ENCODE measurements at places on chromosomes 7 and 10.

DNA sequence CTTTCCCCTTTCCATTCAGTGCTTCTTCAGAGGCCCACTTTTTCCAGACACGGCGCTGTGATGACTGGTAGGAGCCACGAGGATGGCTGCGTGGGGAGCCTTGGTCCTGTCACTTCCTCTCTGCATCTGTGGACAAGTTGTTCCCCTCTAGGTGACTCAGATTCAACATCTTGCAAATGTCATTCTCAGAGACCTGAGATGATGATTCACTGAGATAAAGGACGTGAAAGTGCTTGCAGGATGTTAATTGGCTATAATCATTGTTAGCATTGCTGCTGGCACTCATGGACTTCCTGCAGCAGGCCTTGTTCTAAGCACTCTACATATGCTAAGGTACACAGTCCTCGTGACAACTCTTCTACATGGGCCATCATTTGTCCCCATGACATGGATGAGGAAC lies 489.8 kb upstream of the ZMIZ1 start:
- DNase-seq: no peak

DNA sequence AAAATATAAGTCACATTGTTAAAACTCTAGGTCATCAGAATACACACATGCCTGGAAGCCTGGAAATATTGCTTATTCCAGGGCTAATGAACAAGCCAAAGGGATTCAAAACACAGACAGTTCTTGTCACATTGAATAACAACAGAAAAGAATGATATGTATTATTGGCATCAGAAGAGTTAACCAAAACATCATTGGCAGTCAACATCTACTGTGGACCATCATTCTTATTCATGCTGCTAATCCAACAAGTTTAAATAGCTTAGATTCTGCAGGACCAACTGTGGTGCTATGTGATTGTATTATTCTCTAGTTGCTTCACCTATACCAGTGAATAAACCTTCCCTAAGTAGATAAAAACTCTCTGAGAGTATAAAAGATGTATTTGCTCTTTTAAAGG lies 198.3 kb downstream of the NEBL start:
- no peak for DNase-seq

DNA sequence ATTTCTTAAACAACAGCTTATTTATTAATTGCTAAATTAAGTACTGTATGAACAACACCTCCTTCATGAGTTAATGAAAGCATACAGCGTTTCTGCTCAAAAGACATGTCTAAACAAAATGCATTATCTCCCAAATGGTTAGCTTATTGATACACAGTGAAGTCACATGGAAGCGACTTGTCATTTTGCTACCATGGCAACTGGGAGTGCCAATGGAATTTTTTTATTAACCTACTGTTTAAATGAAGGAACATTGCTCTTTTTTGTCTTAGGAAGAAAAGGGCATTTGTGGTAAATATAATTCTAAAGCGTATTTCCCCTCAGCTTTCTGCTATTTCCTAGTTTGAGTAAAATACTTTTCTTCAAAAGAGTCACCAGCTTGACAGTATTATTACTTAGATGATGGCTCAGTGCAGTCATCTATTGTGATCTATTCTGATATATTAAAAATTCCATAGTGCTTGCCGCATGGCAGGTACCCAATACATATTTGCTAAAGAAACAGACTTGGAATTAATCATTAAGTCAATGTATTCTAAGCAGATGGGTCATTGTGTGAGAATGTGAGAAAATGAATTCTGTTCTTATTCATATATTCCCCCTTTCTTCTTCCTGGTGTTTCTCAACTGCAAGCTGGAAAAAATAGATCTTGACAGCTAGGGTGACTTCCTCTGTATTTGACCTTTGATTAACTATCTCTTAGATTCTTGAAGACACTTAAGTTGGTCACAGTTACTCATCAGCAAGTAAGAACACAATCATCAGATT lies 818.3 kb downstream of the MAGI2 start:
- DNase-seq: no peak

DNA sequence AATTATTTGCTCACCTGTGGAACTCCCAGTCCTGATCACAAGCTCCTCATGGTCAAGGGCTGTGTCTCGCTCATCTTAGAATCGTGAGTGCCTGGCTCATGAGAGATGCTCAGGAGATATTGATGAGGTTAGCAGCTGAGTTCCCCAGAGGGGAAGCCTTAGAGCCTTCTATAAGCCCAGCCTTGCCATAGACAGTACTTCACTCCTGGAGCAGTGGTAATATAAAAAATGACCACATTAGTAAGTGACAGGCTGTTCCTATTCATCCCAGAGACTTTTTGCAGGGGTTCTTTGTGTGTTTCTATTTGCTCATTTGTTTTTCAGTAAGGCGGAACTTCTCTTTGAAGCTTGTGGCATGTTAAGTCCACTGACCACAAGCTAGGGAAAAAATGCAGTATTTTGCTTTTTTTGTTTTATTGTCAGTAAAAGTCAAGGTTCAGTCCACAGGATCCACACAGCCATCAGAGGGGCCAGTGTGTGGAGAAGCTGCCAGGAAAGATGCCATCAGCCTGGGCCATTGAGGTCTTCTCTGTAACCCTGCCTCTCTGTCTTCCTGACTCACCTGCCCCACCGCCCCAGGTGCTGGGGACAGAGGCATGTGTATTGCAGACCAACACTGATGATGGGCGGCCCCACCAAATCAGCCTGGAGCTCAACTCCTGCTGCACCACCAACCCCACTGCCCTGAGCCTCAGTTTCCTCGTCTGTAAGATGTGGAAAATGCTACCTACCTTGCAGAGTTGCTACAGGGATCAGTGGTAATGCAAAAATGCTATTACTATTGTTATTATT lies 36.4 kb upstream of the JCAD start:
- no peak for DNase-seq

- DNase-seq: no peak
These were observed 40.8 kb downstream of the RGS10 start for GRCh38 chr10:119501690-119502089.

DNA sequence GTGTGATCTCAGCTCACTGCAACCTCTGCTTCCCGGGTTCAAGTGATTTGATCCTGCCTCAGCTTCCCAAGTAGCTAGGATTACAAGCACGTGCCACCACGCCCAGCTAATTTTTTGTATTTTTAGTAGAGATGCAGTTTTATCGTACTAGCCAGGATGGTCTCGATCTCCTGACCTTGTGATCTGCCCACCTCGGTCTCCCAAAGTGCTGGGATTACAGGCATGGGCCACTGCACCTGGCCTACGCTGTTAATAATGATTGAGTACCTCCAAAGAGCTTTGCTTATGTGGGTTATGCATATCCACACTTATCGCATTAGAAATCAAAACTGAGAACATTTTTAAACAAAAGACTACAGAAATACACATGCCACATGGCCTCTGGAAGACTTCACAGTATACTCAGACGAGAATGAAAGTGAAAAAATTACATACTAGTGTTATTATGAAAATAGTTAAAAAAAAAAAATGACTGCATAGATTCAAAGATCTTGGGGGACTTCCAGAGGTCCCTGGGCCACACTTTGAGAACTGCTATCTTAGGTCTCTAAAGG lies 25.4 kb downstream of the RPP38 start:
- no peak for DNase-seq

DNA sequence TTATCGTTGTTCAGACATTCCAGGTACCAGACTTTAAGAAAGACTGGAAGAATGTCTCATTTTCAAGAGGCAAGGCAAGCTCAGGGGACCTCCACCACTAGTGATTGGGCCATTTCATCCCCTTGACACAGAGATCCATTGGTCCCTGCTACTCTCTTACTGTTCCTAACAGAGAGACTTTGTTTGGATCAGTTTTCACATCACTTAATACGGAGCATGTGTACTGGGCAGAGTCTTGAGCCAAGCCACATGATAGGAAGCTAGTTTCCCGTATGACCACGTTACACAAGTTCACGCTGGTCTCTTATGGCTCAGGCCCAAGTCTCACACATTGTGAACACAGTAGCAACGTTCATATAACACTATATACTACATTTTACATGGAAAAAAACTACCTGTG lies 269.9 kb downstream of the BAMBI start:
- DNase-seq: no peak

DNA sequence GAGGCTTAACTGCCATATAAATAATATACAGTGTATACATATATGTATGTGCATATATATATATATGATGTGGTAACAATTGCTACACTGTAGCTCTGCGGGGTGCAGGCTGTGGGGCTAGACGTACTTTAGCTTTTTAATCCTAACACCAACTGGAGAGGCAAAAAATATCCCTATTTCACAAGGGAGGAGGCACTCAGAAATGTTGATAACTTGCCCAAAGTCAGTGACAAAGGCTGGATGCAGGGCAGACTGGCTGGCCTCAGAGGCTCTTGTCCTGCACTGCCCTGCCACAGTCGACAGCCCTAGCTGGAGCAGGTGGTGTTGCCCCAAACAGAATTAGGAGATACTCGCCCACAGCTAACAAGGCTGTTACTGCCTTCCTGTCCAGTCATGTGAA lies 1.5 kb upstream of the RELN start:
- no peak for DNase-seq

DNA sequence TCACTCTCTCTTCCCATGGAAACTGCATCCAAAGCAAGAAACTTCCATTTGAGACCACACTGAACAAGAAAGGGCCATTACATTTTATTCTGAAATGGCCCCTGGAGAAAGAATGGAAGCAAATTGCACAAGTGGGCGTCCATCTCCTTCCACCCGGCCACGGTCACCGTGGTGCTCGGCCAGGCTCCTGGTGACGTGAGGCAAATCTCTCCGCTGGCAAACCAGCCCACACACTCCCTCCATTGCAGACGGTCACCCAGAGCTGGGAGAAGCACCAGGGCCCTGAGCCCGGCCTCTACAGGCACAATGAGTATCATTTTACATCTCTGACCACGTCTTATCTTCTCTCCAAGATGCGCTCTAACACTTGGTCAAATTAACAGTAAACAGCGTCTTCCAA lies 126.1 kb upstream of the FAM20C start:
- no peak for DNase-seq

GRCh38 chr10:12353399-12354242 lies 4.3 kb downstream of the CAMK1D start:
- DNase-seq: no peak

DNA sequence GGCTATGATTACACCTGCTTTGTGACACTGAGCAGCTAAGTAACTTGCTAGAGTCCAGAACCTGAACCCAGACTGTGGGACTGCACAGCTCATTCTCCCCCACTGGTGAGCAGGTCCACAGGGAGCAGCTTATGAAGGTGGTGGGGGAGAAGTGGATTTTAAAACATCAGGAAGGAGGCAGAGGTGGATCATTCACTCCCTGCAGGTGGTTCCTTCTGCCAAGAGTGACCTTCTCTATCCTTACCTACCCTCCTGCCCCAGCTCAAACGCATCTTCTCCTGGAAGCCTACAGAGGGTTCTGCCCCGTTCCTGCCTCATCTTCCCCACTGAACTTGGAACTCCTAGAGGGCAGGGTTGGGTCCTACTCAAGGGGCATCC lies 539 bp upstream of the FAM241B start:
- no peak for DNase-seq

DNA sequence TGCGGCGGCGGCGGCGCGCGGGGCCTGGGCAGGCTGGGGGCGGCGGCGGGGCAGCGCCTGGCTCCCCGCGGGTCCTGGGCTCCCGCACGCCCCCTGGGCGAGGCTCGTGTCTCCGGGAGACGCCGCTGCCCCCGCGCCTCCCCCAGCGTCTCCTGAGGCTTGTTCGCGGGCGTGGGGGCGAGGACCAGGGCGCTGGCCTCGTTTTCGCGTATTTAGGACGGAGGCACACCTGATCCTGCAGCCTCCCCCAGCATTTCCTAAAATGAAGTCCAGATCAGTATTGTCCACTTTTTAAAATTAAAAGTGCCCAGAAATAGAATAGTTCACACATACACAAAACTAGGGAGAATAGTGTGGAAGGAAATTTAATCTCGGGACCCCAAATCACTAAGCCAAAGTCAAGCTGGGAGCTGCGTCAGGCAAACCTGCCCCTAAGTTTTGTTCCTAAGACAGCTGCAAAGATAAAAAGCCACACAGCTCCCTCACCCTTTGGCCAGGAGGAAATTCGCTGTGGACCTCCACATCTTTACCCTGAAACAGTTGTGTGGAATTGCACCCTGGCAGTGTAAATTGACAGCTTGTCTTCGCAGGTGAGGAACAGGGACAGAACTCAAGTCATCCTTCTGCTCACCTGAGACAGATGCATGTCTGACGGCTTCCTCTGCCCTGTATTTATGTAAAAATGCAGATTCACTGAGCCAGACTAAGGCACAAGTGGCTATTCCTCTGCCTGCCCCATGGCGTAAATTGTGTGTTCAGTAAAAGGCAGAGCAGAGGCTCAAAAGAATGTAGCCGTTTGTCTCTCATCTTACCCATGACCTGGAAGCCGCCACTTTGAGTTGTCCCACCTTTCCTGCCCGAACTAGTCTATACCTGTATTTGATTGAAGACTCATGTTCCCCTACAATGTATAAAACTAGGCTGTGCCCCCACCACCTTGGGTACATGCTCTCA lies 740 bp downstream of the GALNT11 start:
- DNase-seq: no peak

Measured in LNCaP clone FGC (cell line).